ENCODE measurements at places on chromosomes 7 and 10.
A peak's percentile ranks its signal among the peaks of the same experiment; 100 is the strongest.

DNA sequence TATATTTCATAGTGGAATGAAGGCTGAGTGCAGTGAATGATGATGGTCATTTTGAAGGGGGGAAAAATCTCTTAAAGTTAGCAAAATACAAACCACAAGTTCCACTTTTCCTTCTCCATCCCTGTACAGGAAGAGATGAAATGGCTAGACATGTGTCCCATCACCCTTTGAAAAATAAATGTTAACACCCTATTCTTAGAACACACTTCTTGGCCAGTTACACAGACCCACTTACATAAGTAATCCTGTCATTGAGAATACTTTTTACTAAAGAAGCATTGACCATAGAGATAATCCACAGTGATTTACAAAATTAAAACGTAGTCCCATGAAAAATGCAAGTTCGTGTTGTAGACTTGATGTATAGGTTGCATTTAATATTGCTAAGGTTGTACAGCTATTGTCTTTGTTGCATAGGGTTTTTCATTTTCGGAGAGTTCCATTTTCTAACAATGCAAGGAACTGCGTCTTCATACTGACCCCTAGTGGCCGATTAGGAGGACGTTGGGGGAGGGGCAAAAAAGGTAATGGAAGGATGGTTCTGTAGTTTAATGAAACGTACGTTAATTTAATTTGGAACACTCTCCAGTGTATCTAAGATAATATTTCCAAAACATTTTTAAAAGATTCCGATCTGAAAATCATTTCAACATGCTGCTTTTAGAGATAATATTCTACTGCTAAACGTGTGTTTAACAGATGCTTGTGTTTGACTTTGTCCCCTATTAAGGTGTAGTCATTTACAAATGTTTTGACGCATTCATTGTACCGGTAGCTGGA, 60.9 kb downstream of the ARMC3 start:
- DNase-seq = peak; percentile 38

DNA sequence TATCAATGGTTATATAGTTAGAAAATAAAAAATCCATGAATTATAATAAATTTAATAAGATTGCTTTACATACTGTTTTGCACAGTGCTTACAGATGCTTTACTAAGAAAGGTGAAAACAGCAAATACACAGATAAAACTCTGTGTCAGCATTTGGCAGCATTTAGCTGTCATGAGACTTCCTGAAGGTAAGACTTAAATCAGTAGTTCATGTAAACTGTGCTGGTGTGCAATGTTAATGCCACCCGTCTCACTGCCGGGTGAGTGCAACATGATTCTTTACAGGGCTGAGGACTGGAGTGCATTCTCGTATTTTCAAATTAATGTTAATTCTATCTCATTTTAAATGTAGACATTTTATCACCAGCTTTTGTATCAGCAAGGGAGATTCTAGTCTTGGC, 326.2 kb upstream of the POT1 start:
- no peak for DNase-seq

GRCh38 chr10:97771913-97772823, at the start of gene SFRP5:
TSS of gene SFRP5 (minus strand) at chr10:97771999. CDS start at chr10:97771833, 166 bp downstream.
- no peak for DNase-seq

GRCh38 chr10:97849103-97849686, 448 bp upstream of the GOLGA7B start:
- no peak for DNase-seq

- DNase-seq = no peak
Measured at GRCh38 chr10:75367021-75367487, 34.5 kb downstream of the ZNF503 start.

GRCh38 chr10:104276192-104276591, 7.2 kb downstream of the GSTO2 start:
- DNase-seq = no peak

GRCh38 chr7:142636751-142637150, 112.5 kb upstream of the PRSS1 start:
- no peak for DNase-seq

DNA sequence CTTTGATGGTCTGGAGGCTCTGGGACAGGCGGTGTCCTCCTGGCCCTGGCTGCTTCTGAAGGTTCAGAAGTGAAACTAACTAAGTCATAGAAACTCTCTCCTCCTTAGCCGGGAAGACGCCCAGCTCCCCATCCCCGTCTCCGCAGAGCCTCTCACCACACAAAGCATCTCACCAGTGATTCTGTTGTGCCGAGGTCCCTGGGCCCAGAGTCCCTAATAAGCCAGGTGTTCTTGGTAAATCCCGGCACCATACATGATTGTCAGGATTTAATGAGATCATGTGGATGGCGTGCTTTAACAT, 9.4 kb downstream of the HKDC1 start:
- no peak for DNase-seq

DNA sequence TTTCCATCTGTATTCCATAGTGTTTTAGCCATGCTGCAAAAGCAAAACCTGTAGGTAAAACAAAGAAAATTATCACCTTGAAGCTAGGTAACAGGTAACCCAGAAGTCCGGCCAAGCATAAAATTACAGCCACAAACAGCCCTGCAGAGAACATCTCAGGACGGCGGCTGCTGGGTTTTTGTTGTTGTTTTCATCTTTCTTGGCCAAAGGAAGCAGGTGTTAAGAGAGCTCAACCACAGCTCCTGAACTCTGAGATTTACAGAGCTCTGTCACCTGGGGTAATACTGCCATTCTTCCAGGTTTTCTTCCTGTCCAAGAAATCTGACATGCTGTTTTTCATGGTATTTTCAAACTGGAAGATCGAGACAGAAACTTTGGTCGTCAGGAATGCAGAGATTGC, 847 bp upstream of the SCIN start:
- DNase-seq = no peak

- DNase-seq = peak; percentile 94
Measured at GRCh38 chr7:74026903-74027682, 880 bp upstream of the ELN start.

DNA sequence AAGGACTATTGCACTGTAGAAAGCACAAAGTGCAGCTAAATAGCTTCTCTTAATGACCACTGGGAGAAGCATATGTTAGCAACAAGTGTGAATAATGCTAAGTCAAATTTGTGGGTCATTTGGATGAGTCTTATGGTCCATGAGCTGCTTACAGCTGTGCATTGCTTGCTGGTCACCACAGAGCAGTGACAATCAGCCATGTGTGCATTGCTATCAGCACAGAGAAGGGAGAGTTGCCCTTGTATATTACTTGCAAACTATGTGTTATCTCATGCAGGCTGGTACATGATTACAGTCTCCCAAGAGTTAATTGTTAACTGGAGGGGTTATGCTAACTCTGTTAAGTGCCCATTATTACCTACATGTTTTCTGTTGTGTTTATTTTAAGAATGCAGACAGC, 25.7 kb downstream of the MRPS33 start:
- no peak for DNase-seq

GRCh38 chr10:101014230-101014884, 14.7 kb downstream of the LZTS2 start:
- peak; percentile 80 for DNase-seq

DNA sequence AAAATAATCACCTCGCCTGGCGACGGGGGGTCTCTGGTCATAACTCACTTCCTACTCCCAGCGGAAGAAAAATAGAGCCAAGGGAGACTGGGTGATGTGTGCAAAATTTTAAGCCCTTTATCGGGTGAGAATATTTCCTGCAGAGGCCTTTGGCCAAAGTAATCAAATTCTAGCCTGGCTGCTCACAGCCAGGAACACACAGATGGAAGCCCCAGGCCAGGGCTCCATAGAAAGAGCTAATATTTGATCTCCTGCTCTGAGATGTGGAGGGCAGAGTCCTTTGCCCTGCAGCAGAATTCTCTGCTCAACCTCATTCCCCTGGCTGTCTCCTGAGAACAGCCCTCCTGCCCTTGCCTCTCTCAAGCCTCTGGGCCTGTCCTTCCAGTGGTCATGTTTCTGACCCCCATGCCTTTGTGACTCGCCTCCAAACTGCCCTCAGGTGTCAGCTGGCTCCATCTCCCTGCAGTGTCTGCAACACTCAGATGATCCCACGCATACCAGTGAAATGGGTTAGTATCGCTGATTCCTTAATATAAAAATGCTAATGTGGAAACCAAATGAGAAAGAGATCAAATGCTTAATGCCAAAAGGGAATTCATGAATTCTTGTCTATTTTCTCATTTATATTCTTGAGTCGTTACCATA, 34.5 kb downstream of the FRMD4A start:
- no peak for DNase-seq

DNA sequence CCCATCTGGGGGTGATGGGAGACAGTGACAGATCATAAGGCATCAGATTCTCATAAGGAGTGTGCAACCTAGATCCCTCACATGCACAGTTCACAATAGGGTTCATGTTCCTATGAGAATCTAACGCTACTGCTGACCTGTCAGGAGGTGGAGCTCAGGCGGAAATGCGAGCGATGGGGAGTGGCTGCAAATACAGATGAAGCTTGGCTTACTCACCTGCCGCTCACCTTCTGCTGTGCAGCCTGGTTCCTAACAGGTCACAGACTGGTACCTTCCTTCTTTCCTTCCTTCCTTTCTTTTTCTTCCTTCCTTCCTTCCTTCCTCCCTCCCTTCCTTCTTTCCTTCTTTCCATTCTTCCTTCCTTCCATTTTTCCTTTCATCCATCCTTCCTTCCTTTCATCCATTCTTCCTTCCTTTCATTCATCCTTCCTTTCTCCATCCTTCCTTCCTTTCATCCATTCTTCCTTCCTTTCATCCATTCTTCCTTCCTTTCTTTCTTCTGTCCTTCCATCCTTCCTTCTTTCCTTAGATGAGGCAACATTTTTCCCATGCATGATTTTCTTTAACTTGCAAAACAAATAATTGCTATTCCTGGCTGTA, 370.0 kb upstream of the AUTS2 start:
- no peak for DNase-seq

DNA sequence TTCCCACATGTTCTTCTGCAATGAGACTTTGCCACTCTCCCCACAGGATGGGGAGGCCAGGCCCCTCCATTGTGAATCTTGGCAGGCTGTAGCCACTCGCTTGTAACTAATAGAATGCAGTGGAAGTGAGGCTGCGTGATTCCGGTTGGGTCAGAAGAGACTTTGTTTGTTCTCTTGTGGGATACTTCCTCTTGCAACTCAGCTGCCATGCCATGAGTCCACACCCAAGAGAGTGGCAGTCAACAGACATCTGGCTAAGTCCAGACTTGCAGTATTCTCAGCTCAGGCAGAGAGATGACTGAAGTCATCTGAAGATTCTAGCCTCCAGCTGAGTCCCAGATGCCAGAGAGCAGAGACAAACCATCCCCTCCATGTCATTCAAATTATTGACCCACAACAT, 153.4 kb upstream of the GDF10 start:
- peak; percentile 47 for DNase-seq

GRCh38 chr10:96401036-96401435, 42.2 kb upstream of the OPALIN start:
- peak; percentile 34 for DNase-seq

GRCh38 chr10:113320211-113320610, 232.6 kb upstream of the HABP2 start:
- no peak for DNase-seq

DNA sequence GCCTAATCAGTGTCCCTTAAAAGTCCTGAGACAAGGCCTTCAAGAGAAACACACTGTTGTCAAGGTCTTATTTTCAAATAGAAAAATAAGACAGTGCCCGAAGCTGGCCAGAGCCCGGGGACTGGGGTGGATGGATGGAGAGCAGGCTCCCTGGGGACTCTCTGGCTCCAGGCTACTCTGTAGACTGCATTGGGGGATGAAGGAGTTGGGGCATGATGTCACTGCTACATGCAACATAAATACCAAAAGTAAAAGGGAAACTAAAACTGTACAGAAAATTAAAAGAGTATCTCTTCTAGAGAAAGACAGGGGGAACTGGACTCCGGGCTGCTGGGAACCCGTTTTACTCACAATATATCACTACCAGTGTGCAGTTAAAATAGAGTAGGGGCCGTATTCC, 629.8 kb downstream of the KCNMA1 start:
- DNase-seq = no peak

- no peak for DNase-seq
Measured at GRCh38 chr7:92242972-92243371, 2.7 kb downstream of the KRIT1 start.
